ENCODE measurements at places on chromosomes 7 and 10.

DNA sequence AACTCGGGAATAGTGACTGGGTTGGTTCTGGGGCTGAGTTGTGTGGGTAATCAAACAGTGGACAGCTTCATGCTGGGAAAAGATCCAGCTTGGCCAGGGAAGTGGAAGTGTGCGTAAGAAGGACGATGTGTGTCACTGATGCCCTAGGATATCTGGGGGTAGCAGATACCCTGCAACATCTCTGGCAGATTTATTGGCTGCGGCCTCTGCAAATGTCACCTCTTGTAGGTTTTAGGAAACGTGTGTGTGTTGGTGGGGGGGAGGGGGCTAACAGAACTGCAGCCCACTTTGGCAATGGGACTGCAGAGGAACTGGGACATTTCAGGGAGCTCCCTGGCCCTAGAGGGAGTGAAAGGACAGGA lies 965 bp upstream of the AGAP3 start:
- DNase-seq = no peak

- DNase-seq = no peak
These were observed 31.4 kb upstream of the FRMD4A start for GRCh38 chr10:14362104-14362503.

DNA sequence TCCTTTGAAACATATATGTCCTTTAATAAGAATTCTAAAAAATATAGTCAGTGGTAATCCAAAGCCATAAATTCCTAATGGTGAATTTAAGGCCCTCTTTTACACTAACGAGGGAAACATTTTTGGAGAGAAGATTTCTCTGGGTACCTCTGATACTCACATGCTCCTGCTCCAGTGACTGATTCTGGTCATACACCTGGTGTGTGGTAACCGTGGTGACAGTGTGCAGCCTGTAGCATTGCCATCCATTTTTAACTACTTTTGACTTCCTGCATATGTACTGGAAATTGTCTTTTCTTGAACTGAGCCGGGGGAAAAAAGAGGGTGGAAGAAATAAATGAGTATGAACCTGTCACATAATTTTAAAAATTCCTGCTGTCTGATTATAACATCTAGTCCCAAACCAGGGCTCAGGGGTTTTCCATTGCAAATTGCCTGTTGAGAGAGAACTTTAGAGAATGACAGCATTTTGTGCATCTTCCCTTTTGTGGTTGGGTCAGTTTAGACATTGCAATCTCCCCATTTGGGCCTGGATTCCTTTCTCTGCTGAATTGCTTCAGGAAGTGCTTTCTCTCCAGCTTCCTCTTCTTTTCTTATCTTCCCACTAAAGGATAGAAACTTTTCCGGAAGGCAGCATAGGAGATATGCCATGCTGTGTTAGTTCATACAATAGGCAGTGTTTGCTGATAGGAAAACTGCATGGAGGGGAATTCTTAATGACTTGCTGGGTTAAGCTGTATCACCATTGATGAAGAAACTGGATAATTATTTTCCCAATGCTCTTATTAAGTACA lies 125.5 kb downstream of the GRM3 start:
- DNase-seq = no peak

- DNase-seq = peak; percentile 23
These were observed 48.4 kb downstream of the SHH start for GRCh38 chr7:155763691-155764437.

DNA sequence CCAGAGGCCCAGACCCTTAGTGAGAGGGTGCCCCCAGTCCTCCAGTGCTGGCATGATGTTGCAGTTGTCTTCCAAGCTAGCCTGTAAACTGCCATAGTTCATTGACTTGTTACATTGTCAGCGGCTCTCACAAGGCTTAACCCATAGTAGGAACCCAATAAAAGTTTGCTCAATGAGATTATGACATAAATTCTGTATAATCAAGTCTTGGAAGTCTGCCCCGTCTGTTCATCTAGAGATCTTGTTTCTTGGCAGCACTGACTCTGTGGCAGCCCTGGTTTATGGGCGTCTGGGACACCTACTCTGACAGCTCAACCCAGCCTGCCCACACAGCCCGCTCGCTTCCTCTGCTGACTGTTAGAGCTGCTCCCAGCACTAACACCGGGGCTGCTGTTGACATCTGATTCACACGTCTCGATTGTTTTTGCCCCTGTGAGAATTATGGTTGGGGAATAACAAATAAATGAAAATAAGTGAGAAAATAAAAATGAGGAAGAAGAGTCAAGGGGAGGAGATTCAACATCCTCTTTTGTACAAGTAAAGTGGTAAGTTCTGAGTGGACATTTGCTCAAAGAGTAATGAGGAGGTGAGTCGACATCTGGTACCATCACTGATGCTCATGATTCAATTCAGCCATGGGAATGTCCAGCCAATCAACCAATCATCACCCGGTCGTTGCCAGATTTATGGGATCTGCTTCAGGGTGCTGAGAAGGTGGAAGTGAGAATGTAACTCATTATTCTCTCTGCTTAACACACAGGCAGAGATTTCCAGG lies 160.8 kb downstream of the SPAG6 start:
- DNase-seq = peak; percentile 31

- no peak for DNase-seq
These were observed 510.5 kb upstream of the PFKP start for GRCh38 chr10:2556883-2557282.

Data from activated T-cell treated with anti-CD3 and anti-CD28 coated beads for 4 hours (primary cell).